ENCODE measurements at places on chromosomes 6 and 20.

GRCh38 chr20:34334654-34335407, 28.2 kb upstream of the ITCH start:
- DNase-seq, result no peak

- DNase-seq, result no peak
Observed at GRCh38 chr20:32804022-32804715, 15.6 kb upstream of the MAPRE1 start.

DNA sequence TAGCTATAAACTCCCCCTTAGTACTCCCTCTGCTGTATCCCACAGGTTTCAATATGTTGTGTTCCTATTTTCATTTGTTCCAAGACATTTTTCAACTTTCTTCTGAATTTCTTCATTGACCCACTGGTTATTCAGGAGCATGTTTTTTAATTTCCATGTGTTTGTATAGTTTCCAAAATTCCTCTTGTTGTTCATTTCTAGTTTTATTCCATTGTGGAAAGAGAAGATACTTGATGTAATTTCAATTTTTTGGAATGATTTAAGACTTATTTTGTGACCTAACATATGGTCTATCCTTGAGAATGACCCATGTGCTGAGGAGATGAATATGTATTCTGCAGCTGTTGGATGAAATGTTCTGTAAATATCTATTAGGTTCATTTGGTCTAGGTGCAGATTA, 497.2 kb downstream of the BCKDHB start:
- no peak for DNase-seq

DNA sequence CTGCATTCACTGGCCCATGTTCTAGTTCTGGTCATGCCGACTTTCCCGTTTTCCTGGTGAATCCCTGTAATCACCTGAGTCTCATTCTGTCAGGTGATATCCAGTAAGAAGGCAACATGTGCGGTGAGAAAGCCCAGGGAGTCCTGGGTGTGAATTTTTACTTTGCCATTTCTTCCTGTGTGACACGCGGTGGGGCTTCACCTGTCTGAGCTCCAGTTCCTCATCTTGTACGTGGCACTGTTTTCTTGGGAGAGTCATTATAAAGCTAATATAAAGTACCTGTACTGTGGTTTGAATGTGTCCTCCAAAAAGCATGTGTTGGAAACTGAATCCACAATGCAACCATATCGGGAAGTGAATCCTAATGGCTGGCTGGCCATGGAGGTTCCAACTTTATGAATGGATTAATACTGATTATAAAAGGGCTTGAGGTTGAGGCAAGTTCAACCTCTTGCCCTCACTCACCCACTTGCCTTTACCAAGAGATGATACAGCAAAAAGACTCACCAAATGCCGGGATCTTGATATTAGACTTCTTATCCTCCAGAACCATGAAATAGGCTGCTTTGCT, 5.1 kb downstream of the HLA-E start:
- no peak for DNase-seq

GRCh38 chr20:4112481-4113421, 97.4 kb upstream of the RNF24 start:
- no peak for DNase-seq

- DNase-seq, result peak; percentile 33
Observed at GRCh38 chr6:79543411-79543810, 6.2 kb upstream of the LCA5 start.

DNA sequence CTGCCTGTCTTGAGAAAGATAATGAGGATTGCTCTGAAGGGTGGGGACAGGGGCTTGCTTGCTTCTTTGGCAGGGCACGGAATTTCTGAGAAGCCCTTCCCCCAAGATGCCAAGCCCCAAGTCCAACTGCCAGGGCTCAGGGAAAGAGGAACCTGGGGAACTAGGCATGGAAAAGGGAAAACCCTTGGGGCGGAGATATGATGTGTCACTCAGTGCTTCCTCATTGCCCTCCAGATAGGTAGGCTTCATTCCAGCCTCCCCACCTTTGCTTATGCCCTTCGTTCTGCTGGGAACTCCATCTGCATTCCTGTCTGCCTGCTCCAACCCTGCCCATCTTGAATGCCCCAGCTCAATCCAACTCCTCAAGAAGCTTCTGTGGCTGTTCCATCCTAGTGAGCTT, 61.2 kb downstream of the VEGFA start:
- no peak for DNase-seq

All from NCI-H1417 (cell line).